ENCODE measurements at places on chromosomes 4 and X.

GRCh38 chr4:147717878-147718277 is 14.0 kb upstream of the ARHGAP10 start:
- no peak for DNase-seq

DNA sequence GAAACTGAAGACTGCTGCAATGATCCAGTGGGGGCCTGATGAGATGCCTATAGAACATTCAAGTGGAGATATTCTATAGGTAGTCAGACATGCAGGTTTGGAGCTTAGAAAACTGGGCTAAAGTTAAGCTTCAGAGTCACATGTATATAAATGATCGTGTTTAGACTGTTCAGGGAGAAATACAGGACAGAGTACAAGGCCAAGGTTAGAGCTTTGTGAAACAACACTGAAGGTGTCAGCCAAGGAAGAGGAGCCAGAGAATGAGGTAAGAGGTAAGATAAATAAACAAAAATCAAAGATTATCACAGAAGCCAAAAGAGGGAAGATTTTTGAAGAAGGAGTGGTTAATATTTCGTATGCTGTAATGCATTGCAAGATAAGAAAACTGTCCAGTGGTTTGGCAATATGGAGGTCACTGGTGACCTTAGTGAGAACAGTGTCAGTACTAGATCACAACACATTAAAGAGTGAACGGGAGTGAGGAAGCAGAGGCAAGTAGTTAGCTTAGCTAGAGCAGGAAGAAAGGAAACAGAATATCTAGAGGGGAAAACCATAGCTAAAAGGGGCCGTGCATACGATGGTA is 58.0 kb upstream of the KLHL13 start:
- no peak for DNase-seq

GRCh38 chrX:9434051-9434550 is 30.8 kb upstream of the TBL1X start:
- DNase-seq: no peak

DNA sequence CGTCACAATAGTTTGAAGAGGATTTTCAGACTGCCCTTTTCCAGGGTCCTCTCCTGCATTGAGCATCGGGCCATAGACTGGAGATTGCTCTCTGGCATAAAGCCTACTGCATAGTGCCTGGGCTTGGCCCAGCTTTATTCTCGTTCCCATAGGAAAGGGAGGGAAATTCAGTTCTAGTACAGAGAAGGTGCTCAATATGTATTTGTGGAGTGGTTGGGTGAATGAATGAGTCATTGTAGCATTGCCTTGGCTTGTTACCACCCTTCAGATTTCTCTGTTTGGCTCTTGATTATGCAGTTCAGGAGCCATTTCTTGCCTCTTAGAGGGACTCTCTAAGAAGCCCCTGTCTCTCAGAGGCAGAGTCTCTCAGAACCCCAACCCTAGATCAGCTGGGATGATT is 2.6 kb downstream of the TMEM35A start:
- DNase-seq: no peak

DNA sequence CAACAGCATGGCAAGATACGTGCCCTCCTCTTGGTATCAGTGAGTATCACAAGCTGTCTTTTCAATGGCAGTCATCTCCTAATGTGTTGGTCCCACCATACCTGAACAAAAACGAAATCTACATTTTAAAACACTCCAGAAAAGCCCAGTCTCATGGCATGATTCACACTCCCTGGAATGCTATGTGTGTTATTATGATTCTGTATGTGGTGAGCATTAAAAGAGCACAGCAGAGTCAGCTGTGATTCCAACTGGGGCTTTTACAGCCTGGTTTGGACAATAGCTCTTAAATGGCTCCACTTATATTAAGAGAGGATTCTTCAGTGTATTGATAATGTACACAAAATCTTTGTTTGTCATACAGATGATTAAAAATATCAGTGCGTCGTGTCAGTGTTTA is 274.1 kb upstream of the GK2 start:
- no peak for DNase-seq

- no peak for DNase-seq
Measured at GRCh38 chr4:54842226-54842625, 184.5 kb downstream of the KIT start.

DNA sequence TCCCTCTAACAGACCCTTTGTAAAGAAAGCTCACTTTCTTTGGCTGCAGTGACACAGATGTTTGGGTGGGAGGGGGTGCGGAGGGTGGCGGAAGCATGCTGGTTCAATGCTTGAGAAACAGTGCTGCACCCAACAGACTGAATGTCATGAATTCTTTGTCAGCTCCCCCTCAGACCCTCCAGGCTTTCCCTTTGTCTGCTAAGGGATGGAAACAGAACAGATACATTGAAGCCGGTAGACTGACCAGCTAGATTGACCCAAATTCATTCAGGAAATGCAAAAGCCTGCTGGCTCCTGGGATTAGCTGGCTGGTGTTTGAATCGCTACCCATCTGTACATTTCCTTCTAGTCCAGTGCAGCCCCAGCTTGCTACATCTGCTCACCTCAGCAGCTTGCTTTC is 90.8 kb upstream of the PAK3 start:
- no peak for DNase-seq

DNA sequence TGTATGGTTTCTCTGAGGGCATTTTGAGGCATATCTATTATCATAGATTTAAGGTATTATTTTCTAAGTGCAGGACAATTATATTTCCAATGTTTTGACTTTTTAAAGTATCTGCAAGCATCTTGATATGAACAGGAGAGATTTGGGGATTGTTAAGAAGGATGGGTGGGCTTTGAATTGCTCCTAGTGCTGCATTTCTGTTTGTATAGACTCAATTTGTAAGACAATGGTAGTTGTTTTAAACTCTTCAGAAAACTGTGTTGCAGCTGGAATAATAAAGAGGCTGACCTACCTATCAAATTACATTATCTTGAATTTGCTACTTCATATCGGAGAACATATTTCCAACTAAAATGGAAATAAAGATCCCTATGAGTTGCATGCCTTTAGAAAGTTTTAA is 570.3 kb downstream of the ADGRL3 start:
- DNase-seq: no peak

GRCh38 chr4:151518359-151518758 is 109.4 kb downstream of the FHIP1A start:
- no peak for DNase-seq
